ENCODE measurements at places on chromosomes 6 and 20.

GRCh38 chr6:150622941-150623874 is 23.5 kb downstream of the PLEKHG1 start:
- no peak for DNase-seq

GRCh38 chr6:91288741-91289140 is 701.9 kb upstream of the MAP3K7 start:
- no peak for DNase-seq

GRCh38 chr6:106003268-106003987 is 82.7 kb upstream of the PRDM1 start:
- DNase-seq, result no peak

- DNase-seq, result no peak
Measured at GRCh38 chr20:37276494-37277252, 12.8 kb upstream of the MANBAL start.

DNA sequence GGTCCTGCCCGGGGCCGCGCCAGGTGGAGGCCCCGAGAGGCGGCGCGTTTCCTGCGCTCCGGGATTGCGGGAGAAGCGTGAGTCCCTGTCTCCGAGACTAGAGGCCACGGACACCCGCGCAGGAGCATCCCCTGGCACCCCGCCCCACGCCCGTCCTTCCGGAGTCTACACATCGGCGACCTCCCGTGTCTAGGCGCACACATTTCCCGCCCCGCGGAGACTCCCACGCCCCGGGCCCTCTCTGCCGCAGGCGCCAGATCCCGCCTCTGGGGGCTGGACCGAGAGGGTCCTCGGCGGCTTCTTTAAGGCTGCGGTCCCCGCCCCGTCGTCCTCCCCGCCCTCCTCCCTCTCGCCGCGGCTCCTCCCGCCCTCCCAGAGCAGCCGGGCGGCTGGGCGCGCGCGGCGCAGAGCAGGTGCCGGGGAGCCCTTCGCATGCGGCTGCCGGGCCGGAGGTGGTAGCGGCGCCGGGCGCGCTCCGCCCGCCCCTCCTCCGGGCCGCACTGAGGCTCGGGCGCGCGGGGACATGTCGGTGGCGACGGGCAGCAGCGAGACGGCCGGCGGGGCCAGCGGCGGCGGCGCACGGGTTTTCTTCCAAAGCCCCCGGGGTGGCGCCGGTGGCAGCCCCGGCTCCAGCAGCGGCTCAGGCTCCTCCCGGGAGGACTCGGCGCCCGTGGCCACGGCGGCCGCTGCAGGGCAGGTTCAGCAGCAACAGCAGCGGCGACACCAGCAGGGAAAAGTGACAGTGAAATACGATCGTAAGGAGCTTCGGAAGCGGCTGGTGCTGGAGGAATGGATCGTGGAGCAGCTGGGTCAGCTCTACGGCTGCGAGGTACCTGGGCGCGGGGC is at the start of gene PPP1R14C:
Gene PPP1R14C, plus strand, starts transcription at position 375 of the 846 bp plus-strand sequence. Its CDS starts 149 bp downstream, at position 524.
- DNase-seq, result no peak

DNA sequence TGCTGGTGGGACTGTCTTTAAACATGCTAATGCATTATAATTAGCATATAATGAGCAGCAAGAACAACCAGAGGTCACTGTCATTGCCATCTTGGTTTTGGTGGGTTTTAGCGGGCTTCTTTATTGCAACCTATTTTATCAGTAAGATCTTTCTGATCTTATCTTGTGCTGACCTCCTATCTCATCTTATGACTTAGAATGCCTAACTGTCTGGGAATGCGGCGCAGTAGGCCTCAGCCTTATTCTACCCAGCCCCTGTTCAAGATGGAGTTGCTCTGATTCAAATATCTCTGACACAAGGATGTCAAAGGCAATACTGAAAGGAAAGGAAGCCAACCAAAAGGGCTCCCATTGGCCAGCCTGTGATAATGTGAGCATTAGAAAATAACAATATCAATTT is 29.8 kb upstream of the SEC63 start:
- no peak for DNase-seq

- no peak for DNase-seq
Measured at GRCh38 chr20:47304287-47304686, 52.2 kb downstream of the ZMYND8 start.

DNA sequence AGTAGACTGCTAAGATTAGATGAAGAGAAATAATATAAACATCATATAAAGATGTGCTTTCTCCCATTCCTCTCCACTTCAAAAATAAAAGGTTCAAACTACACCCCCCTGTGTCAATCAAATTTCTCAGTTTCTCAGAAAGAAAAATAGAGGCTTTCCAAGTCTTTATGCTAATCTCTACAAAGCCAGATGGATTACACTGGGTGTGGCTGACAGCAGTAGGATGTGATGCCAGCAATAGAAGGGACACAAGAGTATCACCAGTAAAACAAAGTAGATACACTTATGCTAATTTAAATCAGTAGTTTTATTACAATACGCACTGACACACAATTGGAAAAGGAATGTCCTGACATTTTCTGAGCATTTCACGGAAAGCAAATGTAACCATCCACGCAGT is 353.4 kb downstream of the RNGTT start:
- DNase-seq, result no peak

DNA sequence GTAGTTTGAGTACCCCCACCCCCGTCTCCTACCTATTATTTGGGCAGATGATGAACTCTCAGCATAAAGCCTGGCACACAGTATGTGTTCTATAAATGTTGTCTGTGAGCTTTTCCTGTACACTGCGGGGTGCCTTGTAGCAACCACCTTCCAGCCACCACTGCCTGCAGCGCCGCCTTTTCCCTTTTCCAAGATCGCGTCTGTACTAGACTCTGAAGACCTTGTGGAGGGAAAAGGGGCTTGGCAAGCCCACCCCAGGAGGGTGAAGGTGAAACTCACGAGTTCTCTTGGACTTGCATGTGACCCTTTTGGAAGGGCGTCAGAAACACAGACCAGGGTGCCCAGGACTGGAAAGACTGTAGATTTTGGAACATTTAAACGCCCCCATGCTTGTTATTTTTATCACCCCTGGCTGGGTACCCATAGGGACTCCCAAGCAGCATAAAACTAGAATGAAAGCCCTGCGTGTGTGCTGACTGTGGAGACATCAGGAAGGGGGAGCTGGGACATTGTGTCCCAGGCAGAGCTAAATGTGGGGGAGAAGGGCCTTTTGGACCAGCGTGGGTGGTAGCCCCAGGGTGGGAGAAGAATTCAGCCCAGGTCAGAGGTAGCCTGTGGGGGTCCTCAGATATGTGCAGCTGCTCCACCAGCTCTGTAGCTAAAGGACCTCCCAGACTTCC is 8.3 kb downstream of the BAK1 start:
- DNase-seq, result no peak

DNA sequence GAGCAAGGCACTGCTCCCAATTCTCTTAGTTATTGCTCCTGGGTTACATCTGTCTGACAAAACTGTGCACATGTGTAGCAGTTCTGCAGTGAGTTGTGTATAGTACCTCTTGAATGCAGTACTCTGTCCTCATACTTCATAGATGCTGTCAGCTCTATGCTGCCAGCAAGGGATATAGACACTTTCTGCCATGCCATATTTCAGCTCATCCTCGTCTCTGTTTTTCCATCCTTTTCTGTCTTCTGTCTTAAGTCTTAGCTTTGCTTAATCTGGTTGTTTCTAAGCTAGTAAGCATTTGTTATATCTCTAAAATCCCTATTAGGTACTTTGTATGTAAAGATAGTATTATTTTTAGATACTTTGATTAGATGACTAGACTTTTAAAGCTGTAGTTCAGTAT is 76.4 kb downstream of the HIVEP1 start:
- DNase-seq, result no peak

DNA sequence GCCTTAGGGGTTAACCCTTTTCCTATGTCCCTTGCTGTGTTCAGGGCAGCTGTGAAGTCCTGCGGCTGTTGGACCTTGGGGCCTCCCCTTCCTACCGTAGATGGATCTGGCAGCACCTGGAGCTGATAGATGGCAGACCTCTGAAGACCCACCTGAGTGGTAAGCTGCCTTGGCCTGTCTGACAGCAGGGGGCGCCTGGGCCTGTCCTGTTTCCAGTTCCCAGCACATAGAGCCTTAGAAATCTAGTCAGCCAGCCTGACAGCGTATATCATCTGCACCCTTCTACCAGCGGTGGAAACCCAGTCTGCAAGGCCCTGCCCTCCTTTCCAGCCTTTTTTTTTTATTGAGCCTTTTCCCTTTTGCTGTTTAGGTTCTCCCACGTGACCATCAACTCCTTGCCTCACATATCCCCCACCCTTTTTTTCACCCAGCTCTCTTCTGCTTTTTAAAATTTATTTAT is 26.6 kb downstream of the CNBD2 start:
- DNase-seq, result peak; percentile 63

GRCh38 chr20:11112832-11113231 is 439.0 kb upstream of the JAG1 start:
- DNase-seq, result no peak

DNA sequence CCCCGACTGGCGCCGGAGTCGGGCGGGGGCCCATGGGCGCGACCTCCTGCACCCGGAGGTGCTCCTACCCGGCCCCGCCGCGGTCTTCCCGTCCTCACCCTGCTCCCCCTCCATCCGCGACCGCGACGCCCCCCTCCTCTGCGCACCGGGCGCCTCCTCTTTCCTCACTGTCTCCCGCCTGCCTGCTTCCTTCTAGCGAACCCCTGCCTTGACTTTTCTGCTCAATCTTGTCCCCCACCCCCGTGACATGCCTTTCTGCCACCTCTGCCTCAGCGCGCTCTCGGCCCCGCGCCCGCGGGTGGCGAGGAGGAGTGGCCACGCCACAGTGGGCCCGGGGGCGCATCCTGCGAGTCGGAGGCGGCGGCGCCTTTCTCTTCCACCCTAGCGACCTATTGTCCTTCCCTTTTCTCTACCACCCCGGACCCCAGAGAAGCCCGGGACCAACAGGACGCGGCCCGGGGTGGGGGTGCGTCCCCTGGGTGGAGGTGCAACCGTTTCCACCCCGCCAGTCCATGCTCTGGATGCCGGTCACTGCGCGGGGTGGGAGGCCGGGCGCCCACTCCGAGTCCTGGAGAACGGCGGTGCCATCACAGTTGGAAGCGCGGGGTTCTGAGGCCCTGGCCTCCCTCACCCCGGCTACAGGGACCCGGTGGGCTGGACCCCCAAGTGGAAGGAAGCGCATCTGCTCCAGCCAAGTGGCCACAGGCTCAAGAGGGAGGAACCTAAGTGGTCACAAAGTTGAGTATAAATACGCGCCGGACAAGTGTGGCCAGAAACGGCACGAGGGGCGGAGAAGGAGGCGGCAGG is 2.0 kb downstream of the PDE10A start:
- DNase-seq, result no peak

DNA sequence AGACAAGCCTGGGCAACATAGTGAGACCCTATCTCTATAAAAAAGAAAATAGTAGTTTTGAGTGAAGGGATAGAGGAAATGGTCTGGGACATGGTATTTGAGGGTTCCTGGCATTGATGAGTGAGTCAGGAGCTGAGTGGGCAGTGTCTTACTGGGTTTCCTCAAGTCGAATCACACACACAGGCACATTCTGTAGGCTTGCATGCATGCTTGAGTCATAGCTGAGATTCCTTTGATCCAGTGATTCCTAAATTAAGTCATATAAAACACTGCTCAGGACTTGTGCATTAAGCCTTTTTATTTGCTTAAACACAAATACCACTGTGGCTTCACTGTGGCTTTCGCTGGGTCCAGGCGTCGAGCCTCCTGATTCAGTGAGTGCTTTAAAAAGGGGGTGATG is 71.8 kb upstream of the TMEM181 start:
- DNase-seq, result no peak

GRCh38 chr6:46743425-46744158 is 3.1 kb upstream of the ANKRD66 start:
- no peak for DNase-seq

GRCh38 chr6:141351721-141352120 is 781.0 kb upstream of the GJE1 start:
- DNase-seq, result no peak

GRCh38 chr20:52190437-52191131 is 995 bp downstream of the ZFP64 start:
- peak; percentile 2 for DNase-seq

DNA sequence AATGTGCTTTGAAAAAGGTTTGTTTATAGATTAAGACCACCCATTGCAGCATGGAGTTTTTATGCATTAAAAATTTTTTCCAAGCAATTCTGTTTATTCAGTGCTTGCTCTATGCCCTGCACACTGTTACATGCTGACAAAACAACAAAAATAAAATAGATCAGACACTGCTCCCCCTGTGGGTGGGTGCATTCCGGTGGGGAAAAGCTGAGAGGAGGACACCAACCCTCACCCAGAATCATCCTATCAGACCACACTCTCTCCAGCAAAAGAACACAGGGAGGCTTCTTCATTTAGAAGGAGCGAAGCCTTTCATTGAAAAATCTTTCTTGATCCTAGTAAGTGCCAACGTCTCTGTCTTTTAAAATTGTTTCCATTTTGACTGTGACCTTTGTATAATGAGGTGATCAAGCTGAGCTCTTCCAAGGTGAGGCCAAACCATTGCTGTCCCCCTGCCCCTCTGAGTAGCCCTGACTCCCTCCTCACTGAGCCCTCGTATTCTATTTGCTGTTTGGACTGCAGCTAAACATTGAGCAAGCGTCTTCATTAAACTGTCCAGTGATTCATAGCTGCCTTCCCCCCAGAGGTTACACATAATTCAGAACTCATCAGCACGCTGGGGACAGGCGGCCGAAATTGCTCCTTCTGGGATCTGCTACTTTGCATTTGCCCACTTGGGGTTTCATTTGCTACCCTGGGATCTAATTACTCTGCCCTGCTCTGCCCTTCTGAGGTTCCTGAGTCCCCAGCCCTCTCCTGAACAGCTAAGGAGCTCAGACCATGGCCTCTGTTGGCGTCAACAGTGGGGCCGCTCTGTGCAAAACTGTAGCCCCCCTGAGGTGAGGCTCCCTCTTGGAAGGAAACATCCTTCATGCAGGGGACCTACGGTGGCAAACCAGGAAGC is 102.4 kb downstream of the F13A1 start:
- DNase-seq, result no peak

- DNase-seq, result no peak
Measured at GRCh38 chr6:156917213-156917612, 140.0 kb downstream of the ARID1B start.

- no peak for DNase-seq
Measured at GRCh38 chr6:134419716-134420115, 101.8 kb upstream of the SGK1 start.

- no peak for DNase-seq
Measured at GRCh38 chr6:144156338-144156737, 6.0 kb downstream of the STX11 start.

DNA sequence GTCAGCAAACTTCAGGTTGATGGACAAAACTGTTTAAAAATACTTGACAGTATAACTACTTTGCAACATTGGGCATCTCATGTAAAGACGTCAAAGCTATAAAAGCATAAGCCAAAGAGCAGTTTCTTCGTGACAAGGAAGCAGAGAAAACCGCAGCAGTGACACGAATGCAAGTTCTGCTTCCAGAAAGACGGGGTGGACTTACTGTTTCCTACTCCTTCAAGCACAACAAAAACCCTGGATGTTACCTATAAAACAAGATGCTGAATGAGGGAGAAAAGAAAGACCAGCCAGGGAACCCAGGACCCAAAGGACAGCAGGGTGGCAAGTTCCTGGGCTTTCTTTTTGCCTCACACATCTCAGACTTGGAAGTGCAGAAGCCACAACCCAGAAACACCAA is 98.0 kb downstream of the DLL1 start:
- no peak for DNase-seq

DNA sequence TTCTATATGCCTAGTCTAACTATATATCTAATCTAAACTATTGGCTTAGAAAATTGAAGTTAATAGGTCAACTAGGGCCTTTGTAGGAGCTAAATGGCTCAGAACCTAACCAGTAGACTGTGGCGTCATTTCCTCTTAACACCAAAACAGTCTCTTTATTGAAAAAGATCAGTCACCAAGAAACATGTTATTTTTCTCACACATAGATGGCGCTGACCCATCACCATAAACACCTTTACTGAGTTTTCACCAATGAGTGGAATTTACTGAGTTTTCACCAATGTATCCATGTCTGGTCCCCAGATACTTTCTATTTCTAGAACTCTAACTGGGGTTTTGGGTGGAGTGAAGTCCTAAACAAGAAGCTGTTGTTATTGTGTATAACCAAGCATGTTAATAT is 636.0 kb downstream of the BCKDHB start:
- no peak for DNase-seq

Data from activated CD8-positive, alpha-beta memory T cell treated with anti-CD3 and anti-CD28 coated beads for 4 hours (primary cell).